Activated naive CD4-positive, alpha-beta T cell (primary cell): ENCODE measurements at places on chromosomes 6 and 20.

GRCh38 chr6:24932832-24933231, 2.9 kb downstream of the RIPOR2 start:
- no peak for DNase-seq

DNA sequence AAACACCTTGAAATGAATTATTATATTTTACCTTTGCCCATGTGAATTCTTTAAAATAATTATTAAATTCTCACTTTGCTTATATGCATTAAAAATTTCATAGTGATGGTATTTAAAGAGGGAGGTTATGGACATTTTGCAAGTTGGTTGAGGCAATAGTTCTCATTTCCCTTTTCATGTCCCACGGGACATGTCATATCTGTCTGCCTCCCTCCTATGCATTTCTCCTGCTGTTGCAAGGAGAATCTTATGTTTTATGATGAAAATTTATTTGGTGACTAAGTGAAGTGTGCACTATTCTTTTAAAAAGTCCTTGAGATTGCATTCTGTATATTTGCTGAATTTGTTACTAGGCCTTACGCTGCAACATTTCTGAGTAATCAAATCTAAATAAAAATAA, 67.2 kb downstream of the UTRN start:
- no peak for DNase-seq

- no peak for DNase-seq
These were observed 41.4 kb downstream of the PHACTR3 start for GRCh38 chr20:59645761-59646171.

DNA sequence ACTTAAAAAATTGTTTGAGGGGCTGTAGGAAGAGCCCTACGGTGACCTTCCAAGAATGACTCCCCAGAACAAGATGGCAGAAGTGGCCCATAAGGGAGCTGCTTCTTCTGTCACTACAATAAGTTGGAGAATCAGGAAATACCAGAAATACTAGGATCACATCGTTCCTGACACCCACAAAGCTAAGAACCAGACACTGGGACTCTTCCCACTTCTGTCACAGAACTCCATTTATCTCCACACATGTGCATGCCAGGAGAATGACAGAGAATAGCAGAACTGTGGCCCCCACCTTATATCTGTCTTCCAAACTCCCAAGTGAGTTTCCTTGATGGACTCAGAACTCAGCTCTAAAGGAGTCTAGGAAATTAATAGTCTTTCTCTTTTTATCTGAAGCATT, 54.6 kb upstream of the UBR2 start:
- DNase-seq: no peak

- no peak for DNase-seq
These were observed 141.3 kb downstream of the GRIK2 start for GRCh38 chr6:101534821-101535220.

DNA sequence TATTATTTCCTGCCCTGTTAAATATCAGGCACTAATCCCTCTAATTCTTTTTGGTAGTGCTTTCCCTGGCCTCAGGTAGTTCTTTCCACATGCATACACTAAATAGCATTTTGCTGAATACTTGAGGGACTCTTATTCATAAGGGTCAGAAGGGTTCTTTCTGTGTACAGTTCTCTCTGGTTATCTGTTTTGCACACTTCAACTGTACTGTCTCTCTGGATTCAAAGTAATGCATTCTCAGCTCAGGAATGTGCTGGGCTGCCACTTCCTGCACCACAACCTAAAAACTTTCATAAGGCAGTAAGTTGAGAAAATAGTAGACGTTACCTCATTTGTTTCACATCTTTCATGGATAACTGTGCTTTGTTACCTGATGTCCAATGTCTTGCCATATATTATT, 32.1 kb downstream of the C6orf141 start:
- no peak for DNase-seq

GRCh38 chr20:41468994-41469600, 102.5 kb upstream of the EMILIN3 start:
- no peak for DNase-seq

- no peak for DNase-seq
These were observed 100.4 kb upstream of the BACH2 start for GRCh38 chr6:90397047-90397446.

DNA sequence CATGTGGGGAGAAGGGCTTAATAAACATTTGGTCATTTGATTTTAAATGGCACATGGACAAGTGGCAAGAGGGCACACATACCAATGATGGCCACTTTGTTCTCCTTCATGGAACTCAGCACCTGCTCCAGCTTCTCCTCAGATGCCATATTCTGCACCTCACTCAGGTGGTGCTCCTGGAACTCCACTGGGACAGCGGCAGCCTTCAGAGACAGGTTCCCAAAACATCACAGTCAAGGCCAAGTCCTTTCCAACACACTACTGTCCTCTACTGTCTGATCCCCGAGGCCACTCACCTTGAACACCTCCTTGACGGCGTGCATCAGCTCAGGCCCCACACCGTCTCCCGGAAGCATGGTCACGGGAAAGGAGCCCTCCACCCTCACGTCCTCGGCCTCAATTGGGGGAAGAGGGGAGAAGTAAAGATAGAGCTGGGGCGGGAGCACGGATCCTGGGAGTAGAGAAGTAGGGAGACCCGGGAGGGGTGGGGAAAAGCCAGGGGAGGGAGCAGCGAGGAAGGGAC, 591 bp downstream of the IDH3B start:
- DNase-seq: no peak

- DNase-seq: no peak
These were observed 22.5 kb downstream of the KIAA0408 start for GRCh38 chr6:127436578-127437110.

GRCh38 chr20:9500121-9500520, 14.3 kb upstream of the LAMP5 start:
- no peak for DNase-seq

GRCh38 chr6:169555971-169556617, 145.7 kb downstream of the WDR27 start:
- DNase-seq: no peak
